ENCODE measurements at places on chromosomes 4 and X. TPM values are rescaled to one million over a fixed set of nuclear protein-coding genes. Genes with fewer than 3 reads are reported as not detected.

Gene PI4K2B
- total RNA-seq, result 21.8 TPM

Gene MAGEA3
- not detected for total RNA-seq

Gene NSUN7
- 5.7 TPM for total RNA-seq

Gene UGT2B15
- total RNA-seq, result not detected

Gene GLOD5
- 2.6 TPM for total RNA-seq

Gene BMX
- total RNA-seq, result 3.6 TPM

Gene PRKG2
- total RNA-seq, result 8.1 TPM

Gene VCX3A
- total RNA-seq, result not detected

Gene ALAS2
- 0.78 TPM for total RNA-seq

Gene PAGE2B
- total RNA-seq, result not detected

Gene TSPAN6
- 13.9 TPM for total RNA-seq

Gene PTTG2
- total RNA-seq, result 0.84 TPM

Gene TMEM128
- total RNA-seq, result 26.4 TPM

Gene CPE
- total RNA-seq, result 63.6 TPM

Gene H2BW2
- total RNA-seq, result not detected

Gene LETM1
- 39.5 TPM for total RNA-seq

Gene MAGEA1
- not detected for total RNA-seq

Gene SUPT20HL1
- total RNA-seq, result not detected

Gene FTHL17
- total RNA-seq, result not detected

Gene LRRC66
- 0.12 TPM for total RNA-seq

Gene CXorf65
- total RNA-seq, result not detected

Gene KIT
- 33.3 TPM for total RNA-seq

Gene GAGE2A
- total RNA-seq, result not detected

Gene NR3C2
- total RNA-seq, result 25.9 TPM

Gene SCD5
- total RNA-seq, result 20.6 TPM

Gene SLC7A11
- 3.8 TPM for total RNA-seq

Gene FHL1
- total RNA-seq, result 328 TPM

Gene CXorf66
- not detected for total RNA-seq

Gene USP26
- not detected for total RNA-seq

Gene SSX2
- total RNA-seq, result not detected

Gene ATP6AP1
- total RNA-seq, result 193 TPM

Gene SPARCL1
- 369 TPM for total RNA-seq

Gene SPANXA2
- total RNA-seq, result not detected

Gene FGB
- total RNA-seq, result 1.2 TPM

Gene SRD5A3
- total RNA-seq, result 19.6 TPM

Gene SEC24D
- 48.1 TPM for total RNA-seq

Gene SPP1
- 45.4 TPM for total RNA-seq

Gene FGF5
- not detected for total RNA-seq

Gene CD38
- 2.4 TPM for total RNA-seq

Gene TMPRSS11D
- total RNA-seq, result not detected

Gene SMIM10
- 5.2 TPM for total RNA-seq

Gene EXOC1L
- not detected for total RNA-seq

Gene UGT2A1
- total RNA-seq, result not detected

Gene TMEM255A
- 1.5 TPM for total RNA-seq

Gene LEF1
- 9.1 TPM for total RNA-seq

Gene NOCT
- total RNA-seq, result 4.8 TPM

Gene PCDH11X
- not detected for total RNA-seq

Gene BRS3
- not detected for total RNA-seq

Gene GALNTL6
- total RNA-seq, result 0.20 TPM

Gene PPA2
- total RNA-seq, result 66.5 TPM

Gene HSD17B13
- 1.7 TPM for total RNA-seq

Gene LRIT3
- 0.14 TPM for total RNA-seq

All from upper lobe of right lung (tissue), 1 donor.